ENCODE measurements at places on chromosomes 1 and 21.

DNA sequence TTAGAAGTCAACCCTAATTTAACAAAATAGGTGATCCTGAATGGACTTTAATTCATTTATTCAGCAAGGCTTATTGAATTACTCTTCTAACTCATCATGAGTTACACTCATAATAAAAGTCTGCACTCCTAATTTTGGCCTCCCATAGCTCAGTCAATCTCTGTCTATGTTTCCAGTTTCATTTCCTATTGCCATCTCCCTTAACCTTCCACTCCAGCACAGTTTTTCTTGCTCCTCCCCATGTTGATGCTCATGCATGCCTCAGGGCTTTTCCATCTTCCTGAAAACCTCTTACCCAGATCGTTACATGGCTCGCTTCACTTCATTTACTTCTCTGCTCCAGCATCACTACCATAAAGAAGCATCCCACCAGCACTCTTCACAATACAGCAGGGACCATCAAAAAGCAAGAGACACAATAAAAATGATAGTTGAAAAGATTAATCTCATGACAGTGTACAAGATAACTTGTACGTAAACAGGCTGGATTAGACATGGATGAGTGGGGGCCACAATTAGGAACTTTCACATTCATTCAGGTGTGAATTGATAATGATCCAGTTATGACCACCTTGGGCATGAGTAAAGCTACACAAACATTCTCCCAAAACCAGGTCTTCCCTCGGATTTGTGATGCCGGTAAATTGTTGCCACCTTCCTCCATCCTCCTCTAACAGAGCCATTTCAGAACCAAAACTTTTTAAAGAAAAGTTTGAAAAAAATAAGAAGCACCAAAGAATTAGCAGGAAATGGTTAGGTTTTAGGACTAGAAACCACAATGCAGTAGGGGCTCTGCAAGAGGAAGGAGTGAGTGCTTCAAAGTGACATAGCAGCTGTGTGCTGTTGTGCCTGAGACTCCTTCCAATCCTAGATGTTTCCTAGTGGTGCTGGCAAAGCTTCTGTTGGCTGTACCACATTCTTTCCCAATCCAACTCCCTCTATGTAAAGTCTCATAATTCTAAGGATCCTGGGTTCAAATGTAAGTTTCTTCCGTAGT, 89.8 kb downstream of the OLFML2B start:
- no peak for DNase-seq

DNA sequence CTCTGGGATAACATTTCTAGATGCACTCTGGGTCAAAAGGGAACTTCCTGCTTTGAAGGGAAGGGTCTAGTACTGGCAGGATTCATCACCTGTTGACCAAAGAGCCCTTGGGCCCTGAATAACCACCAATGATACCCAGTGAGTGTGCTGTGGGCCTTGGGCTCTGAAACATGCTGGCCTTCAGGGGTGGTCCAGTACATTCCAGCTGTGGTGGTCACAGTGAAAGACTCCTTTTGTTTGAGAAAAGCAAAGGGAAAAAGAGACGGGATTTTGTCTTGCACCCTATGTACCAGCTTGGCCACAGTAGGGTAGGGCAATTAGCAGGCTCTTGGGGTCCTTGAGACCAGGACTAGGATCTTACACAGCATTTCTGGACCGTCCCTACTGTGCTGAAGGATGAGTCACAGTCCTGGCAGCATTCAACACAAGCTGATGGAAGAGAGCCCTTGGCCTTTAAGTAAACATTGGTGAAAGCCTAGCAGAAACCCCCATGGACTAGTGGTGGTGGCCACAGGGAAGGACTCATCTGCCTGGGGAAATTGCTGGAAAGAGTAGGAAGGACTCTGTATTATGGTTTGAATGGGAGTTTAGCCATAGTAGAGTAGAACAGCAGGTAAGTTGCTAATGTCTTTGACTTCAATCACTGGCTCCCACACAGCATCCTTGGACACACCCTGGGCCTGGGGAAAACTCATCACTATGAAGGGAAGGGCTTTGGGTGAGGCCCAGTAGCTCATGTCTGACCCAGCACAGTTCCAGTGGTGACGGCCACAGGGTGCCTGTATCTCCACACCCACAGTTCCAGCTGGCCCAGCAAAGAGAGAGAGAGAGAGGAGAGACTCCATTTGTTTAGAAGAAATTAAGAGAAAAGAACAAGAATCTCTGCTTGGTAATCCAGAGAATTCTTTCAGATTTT, 87.5 kb downstream of the COL24A1 start:
- no peak for DNase-seq

DNA sequence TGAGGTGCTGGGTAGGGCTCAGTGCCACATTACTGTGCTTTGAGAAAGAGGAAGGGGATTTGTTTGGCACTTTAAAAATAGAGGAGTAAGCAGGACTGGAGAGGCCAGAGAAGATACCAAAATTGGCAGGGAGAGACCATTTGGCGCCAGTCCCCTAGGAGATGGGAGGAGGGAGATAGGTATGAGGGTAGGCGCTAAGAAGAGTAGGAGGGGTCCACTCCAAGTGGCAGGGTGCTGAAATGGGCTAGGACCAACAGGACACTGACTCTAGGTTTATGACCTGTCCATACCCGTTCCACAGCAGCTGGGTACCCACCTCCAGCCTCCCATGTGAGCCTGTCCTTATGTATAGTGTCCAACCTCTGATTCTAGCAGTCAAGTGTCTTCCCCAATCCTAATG, 1.0 kb upstream of the CRTC2 start:
- no peak for DNase-seq

- no peak for DNase-seq
These were observed 122.7 kb downstream of the GABPA start for GRCh38 chr21:25857308-25858074.

DNA sequence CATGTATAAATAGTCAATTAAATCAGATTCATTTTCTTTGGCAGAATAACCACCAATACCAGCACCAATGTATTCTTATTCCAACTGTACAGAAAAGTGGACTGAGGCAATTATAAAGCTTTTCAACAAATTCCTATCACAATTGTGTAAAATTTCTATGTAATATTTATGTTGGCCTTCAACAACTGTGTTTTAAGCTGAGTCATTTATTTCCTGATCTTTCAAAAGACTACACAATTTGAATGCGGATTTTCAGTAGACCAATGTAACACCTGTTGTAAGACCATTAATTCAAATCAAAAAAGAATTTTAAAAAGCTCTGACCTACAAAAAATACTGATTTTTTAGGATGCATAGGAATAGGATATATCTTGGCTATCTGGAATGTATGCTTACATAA, 25.5 kb downstream of the GPATCH2 start:
- no peak for DNase-seq

DNA sequence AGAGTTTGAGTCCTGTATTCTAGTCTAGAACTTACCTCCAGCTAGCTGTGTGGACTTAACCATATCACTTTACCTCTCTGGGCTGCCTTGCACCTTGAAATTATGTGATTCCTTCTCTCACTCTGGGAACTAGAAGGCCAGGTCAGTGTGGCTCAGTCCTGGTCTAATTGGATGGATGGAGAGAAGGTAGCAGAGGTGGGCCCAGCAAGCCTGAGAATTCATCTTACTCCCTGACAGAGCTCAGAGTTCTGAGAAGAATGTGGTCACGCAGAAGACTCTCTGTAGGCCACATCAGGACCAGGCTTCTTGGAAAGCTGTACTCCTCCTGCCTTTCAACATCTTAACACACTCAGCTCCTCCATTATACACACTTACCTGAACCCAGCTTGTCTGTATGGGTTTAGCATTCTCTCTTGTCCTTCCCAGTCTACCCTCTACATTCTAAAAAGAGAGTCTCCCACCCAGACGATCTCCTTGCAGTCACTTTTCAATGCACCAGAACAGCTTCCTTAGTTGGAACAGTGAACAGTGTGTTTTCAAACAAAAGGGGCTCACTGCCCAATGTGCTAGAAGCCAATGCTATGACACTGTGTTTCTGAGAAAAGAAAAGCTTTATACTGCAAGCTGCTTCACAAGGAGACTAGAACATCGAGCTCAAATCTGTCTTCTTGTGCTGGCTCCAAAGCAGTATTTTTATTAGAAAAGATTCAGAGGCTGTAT, 60.5 kb downstream of the CAPN9 start:
- DNase-seq, result no peak

DNA sequence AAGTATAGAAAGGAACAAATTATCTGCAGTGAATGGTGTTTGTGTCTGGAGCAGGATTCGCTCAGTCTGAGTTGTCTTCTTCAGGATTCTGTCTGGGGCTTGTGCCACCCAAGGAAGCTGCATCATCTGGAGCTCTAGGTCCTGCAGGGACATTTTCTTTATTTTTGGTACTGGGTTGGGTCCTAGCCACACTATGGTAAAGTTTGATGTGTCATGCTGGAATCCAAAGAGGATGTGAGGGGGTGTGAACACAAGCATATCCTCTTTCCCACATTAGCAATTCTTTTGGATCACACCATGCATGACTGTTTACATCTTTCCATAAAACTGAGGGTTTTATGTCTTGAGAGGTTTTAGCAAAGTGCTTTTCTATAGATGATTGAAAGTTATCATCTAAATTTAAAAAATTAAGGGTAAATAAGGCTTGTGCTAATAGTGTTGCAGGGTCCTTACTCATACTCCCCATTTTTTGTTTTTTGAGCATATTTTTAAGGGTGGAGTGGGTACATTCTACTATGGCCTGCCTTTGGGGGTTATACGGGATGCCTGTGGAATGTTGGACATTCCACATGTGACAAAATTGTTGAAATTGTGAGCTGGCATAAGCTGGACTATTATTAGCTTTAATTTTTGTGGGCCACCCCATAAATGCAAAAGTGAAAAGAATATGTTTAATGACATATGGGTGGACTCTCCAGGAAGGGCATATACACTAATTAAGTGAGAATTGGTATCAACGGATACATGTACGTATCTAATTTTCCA, 152.0 kb upstream of the HMCN1 start:
- DNase-seq, result no peak

- peak; percentile 32 for DNase-seq
These were observed 19.5 kb downstream of the XKR8 start for GRCh38 chr1:27979151-27979858.

GRCh38 chr1:73860421-73860950, 337.5 kb downstream of the LRRIQ3 start:
- peak; percentile 1 for DNase-seq

DNA sequence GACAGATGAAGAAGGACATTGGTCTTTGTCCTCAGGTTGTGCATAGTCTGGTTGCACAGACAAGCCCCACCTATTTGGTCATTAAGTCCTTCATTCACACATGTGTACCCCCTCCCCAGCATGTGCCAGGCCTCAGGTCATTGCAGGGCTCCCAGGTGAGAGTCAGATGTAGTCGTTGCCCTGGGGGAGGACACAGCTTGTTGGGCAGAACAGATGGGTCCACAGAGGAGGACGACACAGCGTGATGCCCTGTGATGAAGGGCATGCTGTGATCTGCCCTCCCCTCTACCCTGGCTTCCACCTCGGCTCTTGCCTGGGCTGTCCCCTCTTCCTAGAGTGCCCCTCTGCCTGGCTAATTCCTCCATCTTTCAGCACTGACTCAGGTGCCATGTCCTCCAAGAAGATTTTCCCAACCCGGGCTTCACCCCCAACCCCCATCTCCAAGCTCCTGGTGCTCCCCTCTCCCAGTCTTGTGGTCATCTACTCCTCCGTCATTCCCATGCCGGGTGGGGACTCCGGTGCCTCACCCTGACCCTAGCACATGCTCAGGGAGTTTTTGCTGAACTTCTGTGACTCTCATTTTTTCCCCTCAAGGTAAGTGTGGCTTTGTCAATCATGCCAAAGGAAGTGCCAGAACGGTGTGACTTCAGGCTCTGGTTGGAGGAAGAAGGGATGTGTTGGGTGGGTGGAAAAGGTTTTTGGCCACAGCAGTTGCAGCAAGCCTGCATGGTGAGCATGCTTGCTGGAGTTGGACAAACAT, 220.5 kb downstream of the FOXD2 start:
- DNase-seq, result no peak

- DNase-seq, result no peak
These were observed 20.5 kb upstream of the CNN3 start for GRCh38 chr1:94947437-94947836.

GRCh38 chr21:36813052-36813451, 114.1 kb downstream of the SIM2 start:
- DNase-seq, result no peak

DNA sequence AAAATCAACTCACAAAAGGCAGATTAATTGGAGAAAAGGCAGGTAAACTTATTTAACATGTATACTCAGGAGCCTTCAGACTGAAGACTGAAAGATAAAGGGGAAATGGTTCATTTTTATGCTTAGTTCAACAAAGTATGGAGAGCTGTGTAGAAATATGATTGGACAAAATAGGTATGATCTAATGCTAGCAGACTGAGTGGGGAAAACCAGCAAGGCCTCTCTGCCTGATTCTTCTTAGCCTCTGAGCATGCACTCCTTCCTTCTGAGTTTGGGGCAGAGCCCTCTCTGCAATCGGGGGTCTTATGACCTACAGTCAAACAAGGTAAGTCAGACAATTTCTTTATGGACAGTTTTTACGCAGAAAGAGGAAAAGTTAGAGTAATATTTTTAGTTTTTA, 38.8 kb upstream of the SUCO start:
- DNase-seq, result no peak

GRCh38 chr21:17527711-17528110, 14.9 kb downstream of the CXADR start:
- DNase-seq, result no peak

GRCh38 chr1:153355445-153356071, 2.1 kb upstream of the S100A9 start:
- peak; percentile 63 for DNase-seq

DNA sequence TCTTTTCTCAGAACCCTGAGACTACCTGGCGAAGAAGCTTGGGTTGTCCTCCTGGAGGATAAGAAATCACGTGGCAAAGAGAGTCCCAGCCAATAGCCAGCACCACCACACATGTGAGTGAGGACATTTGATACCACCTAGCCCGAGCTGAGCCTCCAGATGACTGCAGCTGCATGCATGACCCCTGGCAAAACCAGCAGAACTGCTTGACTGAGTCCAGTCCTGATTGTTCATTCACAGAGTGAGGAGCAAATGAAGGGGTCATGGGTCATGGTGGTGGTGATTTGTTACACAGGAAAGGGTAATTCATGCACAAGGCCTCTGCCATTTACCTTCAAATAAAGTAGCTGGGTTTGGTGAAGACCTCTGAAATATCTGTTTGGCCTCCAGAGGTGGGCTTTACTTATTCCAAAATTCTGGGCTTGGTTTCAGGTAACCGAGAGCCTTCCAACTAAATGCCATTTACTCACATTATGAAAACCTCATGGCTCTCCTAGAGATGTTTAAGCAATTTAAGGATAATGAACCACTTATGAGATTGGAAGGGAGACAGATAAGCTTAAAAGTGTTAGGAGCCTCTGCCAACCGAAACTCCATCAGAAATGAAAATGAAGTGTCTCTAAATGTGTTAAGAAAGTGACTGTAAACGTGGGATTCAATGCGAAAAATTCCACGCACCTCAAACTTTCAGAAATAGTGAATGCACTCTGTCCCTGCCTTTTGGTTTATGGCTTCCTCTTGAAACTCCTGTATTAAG, 163.3 kb downstream of the SLC35F3 start:
- DNase-seq, result no peak

DNA sequence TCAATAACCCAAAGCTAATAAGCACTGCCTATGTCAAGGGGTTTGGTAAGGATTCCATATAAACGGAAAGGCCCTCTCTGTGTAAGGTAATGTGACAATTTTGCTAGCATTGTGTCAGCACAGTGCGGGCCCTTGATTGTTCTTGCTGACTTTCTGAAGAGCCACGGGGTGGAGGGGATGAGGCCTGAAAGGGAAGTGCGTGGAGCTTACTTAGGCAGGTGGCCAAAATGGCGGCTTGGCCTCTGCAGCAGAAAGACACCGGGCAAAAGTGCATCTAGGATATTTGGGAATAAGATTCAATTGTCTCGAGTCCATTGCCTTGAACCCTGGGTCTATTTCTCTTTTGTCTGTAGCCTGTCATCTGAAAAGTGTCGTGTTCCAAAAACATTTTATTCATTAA, 114.3 kb downstream of the TGFB2 start:
- DNase-seq, result no peak

Data from NCI-H146 (cell line).